RKO (cell line): ENCODE measurements at places on chromosomes 5 and 9.

- no peak for DNase-seq
Measured at GRCh38 chr5:56262279-56262678, 29.1 kb upstream of the ANKRD55 start.

DNA sequence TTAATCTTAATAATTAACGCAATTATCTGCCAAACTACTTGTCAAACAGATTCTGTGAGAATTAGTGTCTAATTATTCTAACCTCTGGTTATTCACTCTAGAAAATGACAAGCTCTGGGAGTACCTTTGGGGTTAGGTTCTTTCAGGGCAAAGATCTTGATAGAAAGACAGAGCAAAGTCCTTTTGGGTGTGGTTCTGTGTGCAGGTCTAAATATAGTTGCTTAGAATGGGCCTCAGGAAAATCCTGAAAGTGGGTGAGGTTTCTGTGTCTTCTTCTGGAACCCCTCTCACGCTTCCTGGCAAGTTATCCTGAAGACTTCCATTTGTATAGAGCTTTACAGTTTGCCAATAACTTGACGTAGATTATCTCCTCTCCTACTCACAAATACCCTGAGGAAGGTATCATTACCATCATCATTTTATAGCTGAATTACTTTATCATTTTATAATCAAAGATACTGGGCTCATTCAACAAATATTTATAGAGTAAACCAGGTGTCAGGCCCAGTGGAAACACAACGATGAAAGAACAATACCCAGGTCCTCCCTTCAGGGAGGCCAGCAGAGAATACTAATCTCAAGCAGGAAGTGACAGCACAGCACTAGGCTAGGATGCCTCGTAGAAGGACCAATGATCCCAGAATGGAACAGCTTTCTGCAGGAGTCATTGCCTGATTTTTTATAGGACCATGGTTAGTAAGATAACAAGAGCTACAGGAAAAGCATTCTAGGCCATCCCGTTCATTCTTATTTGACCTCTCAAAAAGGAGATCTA, 27.6 kb upstream of the LHFPL2 start:
- no peak for DNase-seq

DNA sequence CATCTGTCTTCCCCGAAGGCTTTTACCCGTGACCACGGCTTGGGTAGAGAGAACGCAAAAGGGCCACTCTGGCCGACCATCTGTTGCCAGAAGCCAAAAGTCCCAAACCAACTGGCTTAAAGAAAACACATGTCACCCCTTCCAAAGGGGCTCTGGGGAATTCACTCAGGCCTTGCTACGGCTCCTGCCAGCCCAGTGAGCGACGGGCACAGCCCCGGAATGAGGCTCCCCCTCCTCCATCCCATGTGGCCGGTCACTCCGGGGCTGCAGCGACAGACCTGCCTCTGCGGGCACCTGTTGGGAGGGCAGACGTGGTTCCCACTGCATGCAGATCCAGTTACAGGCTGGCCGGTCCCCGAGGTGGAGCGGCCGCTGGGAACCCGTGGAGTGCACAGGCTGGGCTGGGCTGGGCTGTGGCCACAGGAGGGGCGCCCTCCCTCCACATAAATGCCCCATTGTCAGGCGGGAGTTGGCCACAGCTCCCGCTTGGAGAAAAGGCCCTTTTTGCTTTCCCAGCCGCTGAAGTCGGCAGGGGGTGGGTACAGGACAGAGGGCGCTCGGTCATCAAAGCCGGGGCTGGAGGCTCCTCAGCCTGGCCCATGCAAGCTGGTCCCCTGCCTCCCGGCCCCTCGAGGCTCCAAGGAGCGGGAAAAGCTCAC, 19.9 kb downstream of the NOTCH1 start:
- no peak for DNase-seq

DNA sequence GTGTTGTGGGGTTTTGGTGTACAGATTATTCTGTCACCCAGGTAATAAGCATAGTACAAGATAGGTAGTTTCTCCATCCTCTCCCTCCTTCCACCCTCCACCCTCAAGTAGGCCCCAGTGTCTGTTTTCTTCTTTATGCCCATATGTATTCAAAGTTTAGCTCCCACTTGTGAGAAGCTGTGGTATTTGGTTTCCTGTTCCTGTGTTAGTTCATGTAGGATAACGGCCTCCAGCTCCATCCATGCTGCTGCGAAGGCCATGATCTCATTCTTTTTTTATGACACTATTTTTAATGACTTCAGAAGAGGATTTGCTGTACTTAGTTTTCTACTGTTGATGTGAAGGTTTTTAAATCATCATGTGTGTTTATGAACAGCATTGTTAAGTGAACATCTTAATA, 11.9 kb downstream of the CCDC180 start:
- DNase-seq: no peak

DNA sequence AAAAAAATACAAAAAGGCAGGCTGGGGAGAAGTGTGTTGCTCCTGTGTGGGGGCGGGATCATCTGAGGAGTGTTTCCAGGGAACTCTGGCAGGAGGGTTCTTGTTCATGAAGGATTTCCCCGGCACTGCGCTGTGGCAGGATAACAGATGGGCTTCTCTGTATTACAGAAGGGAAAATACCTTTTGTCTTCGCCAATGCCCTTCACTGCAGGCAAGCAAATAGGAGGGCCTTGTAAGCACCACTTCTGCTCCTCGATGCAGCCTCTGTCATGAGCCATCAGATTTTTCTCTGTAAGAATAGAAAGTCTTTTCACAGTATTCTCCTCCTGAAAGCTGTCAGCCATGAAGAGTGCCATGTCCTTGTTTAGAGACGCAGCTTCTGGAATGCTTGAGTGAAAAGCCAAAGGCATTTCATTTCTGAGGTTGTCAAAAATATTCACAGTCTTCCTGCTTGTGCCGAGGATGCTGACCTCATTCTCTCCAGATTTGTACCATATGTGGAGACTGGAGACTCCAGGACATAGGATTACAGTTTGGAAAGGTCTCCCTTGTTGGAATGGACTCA, 294.0 kb downstream of the YTHDC2 start:
- DNase-seq: no peak

DNA sequence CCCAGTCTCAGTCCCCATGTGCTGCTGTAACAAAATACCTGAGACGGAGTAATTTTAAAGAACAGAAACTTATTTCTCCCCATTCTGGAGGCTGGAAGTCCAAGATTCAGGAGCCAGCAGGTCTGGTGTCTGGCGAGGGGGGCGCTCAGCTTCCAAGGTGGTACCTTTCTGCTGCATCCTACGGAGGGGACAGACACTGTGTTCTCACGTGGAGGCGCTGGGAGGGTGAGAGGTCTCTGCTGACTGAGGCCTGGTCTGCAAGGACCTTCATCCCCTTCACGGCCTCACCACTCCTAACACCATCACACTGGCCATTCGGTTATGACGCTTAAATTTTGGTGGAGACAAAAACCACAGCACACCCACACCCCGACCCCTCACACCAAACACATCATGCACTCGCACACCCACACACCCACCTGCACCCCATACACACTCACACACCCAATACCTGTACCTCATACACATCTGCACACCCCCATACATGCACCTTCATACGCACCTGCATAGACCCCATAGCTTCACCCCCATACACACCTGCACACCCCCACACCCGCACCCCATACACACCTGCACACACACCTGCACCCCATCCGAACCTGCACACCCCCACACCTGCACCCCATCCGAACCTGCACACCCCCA, 9.8 kb upstream of the ZDHHC11 start:
- no peak for DNase-seq

DNA sequence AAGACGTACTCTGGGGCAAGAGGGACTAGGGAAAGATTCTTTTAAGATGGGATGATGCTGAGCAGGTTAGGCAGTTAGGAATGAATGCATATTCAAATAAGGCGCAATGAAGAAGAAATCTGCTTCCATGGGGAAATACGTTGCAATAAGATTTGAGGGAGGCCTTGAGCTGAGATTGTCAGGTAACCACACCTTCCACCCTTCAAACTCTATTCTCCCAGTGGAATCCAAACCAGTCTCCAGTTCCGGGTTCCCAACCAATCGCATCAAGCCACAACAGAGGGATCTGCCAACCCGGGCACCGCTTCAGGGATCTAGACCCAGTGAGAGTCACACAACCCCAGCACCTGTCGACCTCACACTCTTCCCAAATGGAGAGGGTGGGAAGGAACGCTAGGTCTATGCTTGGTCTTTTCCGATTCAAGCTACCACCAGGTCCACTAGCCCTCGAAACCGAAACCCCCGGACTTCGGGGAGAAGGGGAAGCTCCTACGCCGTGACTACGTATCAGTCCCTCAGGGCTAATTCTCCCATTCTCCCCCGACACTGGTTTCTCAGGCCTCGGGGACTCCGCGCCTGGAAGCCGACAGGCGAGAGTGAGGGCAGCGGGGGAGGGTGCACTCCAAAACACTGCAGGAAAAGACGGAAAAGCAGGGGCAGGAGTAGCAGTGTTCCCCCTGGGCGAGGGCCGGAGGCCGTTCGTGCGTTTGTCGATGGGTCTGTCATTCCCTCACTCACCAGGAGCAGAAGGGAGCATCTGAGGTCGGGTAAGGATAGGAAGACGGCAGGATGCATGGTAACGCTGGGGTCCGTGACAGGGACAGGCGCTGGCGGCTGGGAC, 534 bp downstream of the ERP44 start:
- peak; percentile 91 for DNase-seq

GRCh38 chr9:109463924-109464625, 34.0 kb downstream of the PTPN3 start:
- no peak for DNase-seq

GRCh38 chr9:100465274-100465673, 7.7 kb upstream of the TMEFF1 start:
- no peak for DNase-seq
